Activated naive CD4-positive, alpha-beta T cell treated with anti-CD3 and anti-CD28 coated beads, Interleukin-2, amount 50 U/mL, for 72 hours (primary cell): ENCODE measurements at places on chromosomes 4 and X. TPM values are rescaled to one million over a fixed set of nuclear protein-coding genes. Genes with fewer than 3 reads are reported as not detected.

The CXCL9 gene
- total RNA-seq: not detected

The IRF2 gene
- total RNA-seq: 52.7 TPM

The STAP1 gene
- total RNA-seq: 10.4 TPM

The TEC gene
- 8.3 TPM for total RNA-seq

The HHIP gene
- total RNA-seq: not detected
